ENCODE measurements at places on chromosomes 1 and 21. TPM values are rescaled to one million over a fixed set of nuclear protein-coding genes. Genes with fewer than 3 reads are reported as not detected.

Gene GJA8
- total RNA-seq: not detected

Gene C1orf226
- total RNA-seq: 9.5 TPM

Gene GPR157
- total RNA-seq: 67.7 TPM

DNA sequence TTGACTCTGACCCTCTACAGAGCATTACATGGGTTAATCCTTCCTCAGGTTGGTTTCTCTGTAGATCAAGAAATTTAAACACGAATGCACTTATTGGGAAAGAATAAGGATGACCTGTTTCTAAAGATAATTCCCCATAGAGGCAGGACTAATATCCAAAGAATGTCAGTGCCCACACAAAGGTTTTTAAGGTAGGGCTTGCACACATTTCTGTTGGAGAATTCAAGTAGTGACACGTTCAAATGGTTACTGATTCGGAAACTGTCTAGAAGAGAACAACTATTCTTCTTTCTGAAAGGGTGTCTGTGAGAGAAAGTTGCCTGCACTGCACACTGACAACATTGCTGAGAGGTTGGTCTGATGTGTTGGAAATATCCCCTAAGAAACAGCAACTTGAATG is 167.3 kb downstream of the ZNF326 start:
- no peak for DNase-seq

DNA sequence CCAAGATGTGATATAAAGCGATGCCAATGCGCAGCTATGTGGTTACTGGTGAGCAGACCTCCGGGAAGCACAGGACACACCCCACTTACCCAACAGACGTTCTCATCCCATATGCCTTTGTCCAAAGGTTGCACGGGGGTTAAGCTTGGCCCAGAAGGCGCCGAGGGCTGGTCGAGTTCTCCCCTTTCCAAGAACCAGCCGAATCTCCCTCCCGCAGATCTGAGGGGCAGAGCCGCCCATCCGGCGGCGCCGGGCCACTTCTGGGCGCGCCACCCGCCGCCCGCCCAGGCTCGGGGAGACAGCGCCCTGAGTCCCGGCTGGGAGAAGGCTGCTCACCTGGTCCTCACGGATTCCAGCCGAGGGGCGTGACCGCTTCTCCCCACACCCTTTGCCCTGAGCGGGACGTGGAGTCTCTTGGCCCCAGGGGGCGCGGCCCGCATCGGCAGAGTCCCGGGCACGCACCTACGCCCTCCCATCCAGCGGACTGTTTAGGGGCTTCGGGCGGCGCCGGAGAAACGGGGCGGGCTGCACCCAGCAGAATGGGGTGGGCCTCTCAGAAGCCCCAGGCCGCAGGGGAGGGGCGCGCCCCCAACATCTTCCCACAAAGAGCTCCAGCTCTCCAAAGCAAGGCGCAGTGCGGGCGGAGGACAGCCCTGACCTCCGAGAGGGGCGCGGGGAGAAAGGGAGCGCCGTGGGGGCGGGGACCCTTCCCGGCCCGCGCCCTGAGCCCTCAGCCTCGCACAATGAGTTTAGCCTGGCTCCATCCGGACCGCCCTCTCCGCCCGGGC is 615 bp downstream of the GPR161 start:
- no peak for DNase-seq
